ENCODE measurements at places on chromosomes 7 and 10.
A peak's percentile ranks its signal among the peaks of the same experiment; 100 is the strongest.

DNA sequence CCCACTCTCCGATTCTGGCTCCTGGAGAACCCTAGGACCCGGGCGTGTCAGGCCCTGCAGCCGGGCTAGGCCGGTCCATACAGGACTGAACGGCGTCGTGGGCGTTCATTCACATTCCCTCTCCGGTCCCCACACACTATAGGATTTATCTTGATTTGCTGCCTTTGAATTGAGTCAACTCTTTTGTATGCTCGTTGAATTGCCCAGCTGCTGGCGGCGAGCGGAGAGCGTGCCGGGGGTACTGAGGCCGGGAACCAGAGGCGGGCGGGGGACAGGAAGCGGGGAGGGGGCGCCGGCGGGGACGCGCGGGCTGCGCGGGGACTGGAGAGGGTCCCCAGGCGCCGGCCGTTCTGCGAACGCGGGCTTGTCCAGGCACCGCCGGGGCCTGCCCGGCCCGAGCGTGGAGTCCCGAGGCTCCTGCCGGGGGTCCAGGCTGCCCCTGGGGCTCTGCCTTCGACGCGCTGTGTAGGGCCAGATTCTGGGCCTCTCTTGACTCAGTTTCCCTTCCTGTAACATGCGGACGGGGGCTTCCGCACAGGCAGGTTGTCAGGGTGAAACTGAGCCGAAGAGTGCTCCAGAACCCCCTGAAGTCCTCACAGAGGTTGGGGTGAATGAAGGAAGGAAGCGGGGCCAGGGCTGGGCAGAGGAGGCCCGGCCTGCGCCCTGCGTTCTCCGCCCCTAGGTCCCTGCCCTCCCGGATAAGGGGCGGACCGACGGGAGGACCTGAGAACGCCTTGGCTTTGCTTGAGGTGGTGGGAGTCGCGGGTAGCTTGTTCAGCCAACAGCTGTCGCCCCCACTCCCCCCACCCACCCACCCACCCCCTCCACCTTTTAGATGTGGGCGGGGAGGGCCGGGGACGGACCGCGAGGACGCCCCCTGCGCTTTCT is 769 bp upstream of the ELFN1 start:
- no peak for DNase-seq

GRCh38 chr7:28005075-28005846 is 175.3 kb downstream of the JAZF1 start:
- DNase-seq = no peak

- no peak for DNase-seq
These were observed 77.7 kb upstream of the FAM3C start for GRCh38 chr7:121473645-121474300.

DNA sequence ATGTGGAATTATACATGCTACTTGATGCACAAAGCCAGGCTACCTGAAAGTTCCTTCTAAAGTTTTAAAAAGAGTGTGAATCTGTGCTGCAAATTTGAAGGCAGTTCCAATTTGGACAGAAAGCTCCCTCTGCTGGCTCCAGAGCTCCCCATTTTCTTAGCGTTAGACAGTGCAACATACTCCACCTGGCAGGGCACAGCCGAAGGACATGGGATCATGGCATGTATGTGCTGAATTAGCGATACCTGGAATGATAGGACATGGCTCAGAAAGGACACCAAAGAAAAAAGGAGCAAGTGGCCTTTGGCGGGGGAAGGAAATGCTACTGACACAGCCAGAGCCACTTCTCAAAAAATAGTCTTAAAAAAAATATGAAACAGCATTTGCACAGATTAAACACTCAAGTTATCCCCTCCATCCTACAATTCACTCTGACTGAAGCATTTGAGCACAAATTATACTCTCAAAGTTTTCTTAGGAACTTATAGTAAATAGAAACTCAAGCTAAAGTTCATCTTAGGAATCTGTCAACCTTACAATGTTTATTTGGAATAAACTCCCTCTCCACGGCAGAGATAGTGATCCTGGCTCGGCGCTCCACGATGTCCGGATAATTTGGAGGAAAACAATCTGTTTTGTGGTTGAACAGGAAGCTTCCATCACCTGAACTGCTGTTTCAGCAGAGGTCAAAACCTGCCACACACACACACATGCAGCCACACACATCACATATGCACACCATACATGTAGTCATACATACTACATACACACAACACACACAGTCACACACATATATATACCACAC is 80.0 kb downstream of the C7orf25 start:
- DNase-seq = no peak

DNA sequence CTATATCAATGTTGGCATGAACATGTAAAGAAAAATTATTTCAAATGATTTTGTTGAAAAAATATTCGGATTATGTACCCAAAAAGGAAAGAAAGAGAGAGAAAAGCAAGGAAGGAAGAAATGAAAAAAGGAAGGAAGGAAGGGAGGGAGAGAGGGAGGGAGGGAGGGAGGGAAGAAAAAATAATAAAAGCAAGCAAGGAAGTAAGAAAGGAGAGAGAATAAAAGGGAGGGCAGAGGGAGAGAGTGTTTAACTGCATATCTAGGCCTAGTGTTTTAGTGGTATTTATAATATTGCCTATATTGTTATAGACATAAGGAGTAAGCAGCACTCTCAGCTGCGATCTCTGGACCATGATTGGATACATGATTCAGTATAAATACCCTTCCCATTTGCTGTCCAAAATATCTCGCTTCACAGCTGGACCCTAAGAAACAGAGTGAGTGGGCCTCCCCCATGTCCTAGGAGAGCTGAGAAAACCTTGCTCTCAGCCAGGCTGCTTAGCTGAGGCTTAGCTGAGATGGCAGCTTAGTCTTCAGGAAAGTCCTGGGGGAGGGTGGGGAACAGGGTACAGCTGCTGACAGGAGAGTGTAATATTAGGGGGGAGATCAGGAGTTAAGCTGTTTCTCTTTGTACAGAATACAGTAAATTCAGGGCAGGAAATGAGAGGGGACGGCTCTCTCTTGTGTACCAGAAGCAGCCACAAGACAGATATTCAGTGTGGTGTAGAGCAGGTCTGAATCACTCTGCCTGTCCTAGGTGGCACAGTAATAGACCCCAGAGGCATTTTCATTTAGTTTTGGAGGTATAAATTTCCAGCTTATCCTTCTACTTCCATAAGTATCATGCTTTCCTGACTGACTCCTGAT is 66.8 kb upstream of the TARP start:
- DNase-seq = peak; percentile 41

- no peak for DNase-seq
These were observed 8.0 kb downstream of the SPOCK2 start for GRCh38 chr10:72080042-72080975.

DNA sequence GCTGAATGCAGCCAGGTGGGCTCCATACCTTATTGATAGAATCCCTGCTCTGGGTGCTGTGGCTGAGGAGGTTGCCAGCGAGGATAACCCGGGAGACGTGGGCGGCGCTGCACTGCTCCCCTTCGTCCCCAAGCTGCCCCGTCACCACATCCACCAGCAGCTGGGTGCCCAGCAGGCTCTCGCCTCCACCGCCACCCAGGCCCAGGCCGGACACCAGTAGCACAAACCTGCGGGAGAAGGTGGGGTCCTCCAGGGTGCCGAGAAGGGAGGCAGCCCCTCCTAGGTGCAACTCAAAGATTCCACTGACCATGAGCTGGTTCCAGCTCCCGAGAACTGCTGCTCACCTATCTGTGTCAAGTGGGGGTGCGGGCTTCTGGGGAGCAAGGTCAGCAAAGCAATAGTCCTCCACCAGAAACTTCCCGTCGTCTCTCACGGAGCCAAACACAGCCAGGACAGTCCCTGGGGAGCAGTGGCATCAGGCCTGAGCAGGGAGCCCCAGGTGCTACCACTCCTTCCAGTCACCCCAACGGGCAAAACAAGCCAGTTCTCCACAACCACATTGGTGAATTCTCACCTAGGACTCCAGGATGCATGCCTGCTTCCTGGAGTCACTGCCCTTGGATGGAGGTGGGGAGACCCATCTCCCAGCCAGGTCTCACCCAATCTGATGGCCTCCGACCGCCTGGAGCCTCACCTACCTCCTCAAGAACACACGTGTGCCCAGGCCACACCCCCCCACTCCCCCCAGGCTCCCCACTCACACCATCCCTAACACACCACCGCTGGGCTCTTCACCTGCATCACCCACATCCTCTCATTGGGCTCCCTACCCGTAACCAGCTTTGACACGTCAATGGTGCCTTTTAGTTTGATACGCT is 6.3 kb downstream of the POLD2 start:
- no peak for DNase-seq

DNA sequence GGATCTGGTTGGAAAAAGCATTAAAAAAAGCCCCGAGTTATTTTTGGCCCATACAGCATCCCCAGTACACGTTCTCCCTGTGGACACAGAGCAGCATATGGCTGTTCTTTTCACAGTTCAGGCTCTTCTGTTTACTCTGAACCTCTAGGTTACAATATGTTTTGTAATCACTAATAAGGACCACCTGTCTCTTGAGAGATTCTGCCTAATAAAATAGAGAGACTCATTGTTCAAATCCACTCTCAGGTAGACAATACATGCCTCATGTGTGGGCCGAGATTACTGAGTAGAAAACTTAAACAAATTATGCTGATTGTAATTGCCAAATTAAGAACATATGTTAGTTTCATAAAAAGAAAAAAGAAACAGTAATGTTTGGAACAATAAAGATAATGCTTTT is 647.7 kb downstream of the GRM8 start:
- no peak for DNase-seq

- DNase-seq = no peak
These were observed 403.2 kb upstream of the MGMT start for GRCh38 chr10:129063877-129064276.

DNA sequence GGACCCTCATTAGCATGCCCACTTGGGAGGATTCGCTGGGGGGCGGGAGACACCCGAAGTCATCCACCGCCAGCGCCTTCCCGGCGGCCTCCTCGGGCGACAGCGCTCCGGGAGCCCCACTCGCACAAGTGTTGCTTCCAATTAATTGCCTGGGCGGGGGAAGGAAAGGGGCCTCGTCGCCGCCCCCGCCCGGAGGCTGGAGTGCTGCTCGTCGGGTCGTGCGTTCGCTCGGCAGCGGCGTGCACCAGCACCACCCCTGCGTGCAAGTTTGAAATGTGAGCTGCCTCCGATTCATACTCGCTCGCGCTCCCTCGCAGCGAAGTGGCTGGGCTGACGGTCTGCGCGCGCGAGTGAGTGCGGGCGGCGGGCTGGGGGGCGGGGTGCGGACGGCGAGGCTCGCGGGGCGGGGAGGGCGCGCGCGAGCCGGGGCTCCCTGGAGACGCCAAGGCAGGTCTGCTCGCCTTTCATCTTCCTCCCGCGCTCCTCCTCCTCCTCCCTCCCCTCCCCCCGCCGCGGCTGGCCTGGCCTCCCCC is 104.6 kb upstream of the PPIF start:
- peak; percentile 42 for DNase-seq

DNA sequence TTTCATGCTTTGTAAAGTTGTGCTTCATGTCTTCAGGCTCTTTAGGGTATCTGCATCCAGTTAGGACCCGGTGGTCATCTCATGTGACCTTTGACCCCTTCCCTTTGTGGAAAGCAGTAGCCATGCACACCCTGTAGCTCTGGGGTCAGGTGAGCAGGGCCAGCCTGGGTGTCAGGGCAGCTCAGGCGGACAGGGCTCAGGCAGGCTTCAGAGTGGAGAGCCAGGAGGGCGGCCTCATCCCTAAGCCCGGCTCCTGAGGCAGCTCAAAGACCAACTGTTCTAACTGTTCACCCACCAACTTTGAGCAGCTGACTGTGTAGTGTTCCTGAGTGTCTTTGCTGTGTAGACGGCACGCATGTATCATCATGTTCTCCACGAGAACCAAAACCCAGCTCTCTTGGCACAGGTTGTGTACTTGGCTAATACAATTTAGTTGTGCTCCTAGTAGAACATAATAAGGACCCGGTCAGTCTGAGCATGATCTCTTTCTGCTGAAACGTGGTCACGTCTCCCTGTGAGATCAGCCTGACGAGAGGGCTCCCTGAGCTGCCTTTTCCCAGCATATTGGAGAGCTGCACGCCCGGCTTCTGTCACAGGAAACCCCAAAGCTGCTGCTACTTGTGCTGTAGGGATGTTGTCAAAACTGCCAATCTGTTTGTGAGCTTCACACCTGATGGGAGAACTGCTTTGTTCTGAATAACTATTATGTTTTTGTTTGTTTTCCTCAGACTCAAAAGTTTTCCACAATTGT is 30.0 kb downstream of the EEPD1 start:
- no peak for DNase-seq

GRCh38 chr10:10938676-10939075 is 79.0 kb upstream of the CELF2 start:
- no peak for DNase-seq

- no peak for DNase-seq
These were observed 26.0 kb upstream of the ITGA8 start for GRCh38 chr10:15745751-15746150.

GRCh38 chr7:17719998-17720397 is 220.3 kb downstream of the SNX13 start:
- no peak for DNase-seq

GRCh38 chr10:85538601-85539000 is 828.0 kb downstream of the GRID1 start:
- DNase-seq = no peak

GRCh38 chr10:75651417-75651816 is 220.0 kb downstream of the LRMDA start:
- no peak for DNase-seq

DNA sequence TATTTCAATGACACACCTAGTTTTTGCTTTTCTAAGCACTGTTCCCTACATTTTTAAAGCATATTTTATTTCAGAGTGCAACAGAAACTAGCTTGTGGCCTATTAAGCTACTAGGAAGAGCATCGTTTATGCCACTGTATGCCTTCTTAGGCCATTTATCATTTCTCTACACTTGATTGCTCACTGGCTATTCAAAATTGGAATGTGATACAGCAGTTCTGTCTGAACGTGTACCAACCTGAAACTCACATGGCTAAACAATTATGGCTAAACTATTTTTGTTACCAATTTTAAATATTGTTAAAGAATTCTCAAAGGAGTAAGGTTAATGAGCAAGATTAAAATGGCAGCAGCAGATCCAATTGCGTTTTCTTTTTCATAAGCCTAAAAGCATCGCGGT is 105.2 kb downstream of the GSAP start:
- no peak for DNase-seq

- DNase-seq = no peak
These were observed 47.8 kb upstream of the LRRC17 start for GRCh38 chr7:102864958-102865357.

Measured in CD4-positive, alpha-beta T cell treated with Interleukin-2 at 100 ng/mL for 4 hours (primary cell).